ENCODE measurements at places on chromosomes 5 and 9.

DNA sequence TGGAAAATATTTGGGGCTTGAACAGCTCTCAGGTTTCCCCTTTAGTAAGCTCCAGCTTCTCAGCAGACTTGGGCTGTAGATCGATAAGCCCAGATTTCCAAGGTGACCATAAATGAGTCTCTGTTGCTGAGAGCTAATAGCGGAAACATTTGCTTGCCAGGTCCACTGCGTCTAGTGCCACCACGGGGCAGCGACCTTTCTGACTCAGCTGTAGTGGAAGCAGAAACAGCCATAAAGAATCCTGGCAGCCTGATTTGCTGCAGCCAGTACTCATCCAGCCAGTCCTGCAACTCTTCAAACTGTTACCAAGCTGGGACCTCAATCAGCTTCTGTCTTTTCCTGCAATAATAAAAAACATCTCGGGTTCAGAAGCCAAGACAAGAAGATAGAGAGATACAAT, 241.7 kb downstream of the DOCK8 start:
- no peak for DNase-seq

GRCh38 chr5:111626473-111627148, 114.3 kb upstream of the STARD4 start:
- DNase-seq, result no peak

DNA sequence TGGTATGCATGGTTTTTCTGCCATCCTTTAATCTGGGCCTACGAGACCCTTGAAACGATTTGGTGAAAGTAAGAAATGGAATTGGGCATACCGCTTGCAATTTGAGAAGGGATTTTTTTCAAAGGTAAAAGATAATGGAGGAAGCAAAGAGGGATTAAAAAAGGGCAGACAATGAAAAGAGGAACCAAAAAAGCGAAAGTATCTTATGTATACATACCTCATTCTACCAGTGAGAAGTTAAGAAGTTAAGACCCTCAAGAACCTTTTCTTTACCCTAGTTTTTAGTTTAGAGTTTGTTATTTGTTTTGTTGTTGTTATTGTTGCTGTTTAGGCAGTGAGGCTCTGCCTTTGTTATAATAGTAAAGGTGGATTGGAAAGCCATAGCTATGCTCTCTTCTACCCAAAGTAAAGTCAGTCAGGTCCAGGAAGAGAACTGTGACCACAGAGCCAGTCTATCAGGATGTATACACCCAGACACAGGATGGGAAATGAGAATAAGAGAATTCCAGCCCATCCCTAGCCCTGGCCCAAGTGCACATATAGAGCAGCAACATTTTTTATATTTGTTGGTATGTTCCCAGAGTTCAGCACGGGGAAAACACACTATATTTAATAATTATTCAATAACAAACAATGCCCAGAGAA, 166.6 kb downstream of the RFX3 start:
- no peak for DNase-seq

DNA sequence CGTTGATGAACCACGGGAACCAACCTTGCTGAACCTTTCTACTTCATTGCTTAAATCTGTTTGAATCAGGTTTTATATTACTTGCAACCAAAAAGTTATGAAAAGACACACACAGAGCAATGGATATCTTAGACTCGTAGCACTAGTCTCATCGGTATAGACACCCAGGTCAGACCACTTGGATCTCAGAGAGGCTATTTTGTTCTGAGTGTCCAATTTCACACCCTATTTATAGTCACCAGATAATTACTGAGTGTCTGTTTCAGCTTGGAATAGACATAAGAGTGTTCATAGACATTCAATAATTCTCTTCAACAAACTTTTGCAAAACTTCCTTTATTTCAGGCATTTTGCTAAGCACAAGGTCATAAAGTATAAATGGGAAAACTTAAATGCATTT, 145.4 kb upstream of the EGFLAM start:
- DNase-seq, result no peak

DNA sequence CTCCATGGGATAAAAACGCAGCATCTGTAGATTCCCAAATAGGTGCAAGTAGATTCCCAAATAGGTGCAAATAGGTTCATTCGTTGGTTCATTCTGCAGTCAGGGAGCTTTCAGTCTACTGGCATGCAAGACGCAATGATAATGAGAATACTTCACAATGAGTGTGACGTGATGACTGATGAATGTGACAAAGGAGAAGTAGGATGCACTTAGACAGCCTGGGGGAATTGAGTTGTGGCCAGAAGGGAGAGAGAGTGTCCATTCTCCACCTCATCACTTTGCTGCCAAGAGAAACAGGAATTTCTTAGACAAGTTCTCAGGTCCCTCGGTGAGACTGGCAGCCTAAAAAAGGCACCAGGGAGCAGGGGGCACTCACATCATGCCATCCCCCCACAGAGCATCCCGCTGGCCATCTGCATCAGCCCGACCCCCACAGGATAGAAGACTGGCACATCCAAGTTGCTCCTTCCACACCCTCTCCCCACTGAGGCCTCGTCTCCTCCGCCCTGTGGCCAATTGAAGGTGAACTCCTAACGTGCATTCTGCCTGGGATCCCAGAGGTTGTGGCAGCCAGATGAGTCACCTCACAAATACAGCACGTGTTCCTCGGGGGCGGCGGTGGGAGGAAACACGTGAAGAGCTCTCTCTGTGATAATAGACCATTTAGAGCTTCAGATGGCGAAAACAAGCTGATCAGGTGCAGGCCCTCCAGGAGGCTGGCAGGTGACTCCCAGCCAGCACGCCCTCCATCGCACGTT, 19.9 kb upstream of the KCNIP1 start:
- no peak for DNase-seq

DNA sequence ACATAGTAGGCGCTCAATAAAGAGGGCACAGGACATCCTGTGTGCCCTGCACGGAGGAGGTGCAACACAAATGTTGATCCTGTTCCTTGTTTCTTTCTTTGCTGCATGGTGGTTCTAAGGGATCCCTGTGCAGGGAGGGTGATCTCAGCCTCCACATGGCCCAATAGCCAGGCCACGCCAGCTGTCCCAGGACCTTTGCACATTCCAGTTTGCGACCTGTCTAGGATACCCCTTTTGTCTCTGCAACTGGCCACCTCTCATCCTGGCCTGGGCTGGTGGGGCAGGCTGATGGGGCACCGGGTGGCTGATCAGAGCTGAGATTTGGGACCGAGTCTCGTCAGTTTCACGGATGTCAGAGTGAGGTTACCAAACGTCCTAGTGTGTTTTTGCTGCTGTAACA, 79.5 kb downstream of the CFAP77 start:
- no peak for DNase-seq

DNA sequence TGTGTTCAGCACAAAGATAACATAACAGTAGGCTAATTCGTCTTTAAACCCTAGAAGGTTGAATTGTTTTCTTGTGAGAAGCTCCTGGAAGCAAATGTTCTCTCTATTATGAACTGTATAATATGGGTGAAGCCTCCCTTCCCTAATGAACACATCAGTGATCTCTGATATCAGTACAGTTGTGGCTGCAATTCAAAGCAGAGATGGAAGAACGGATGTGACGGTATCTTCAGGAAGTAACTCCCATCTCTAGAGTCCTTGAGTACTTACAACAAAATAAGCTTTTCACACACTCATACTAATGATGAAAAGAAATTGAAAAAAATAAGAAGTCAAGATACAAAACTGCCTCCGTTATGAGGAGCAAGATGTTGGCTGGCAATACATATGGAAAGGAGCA, 4.5 kb downstream of the HCN1 start:
- no peak for DNase-seq

- no peak for DNase-seq
These were observed 2.1 kb downstream of the REEP5 start for GRCh38 chr5:112919972-112920371.

GRCh38 chr5:360257-361027, 38.9 kb downstream of the AHRR start:
- DNase-seq, result no peak

- DNase-seq, result no peak
These were observed 12.3 kb downstream of the LMAN2 start for GRCh38 chr5:177339107-177339638.

DNA sequence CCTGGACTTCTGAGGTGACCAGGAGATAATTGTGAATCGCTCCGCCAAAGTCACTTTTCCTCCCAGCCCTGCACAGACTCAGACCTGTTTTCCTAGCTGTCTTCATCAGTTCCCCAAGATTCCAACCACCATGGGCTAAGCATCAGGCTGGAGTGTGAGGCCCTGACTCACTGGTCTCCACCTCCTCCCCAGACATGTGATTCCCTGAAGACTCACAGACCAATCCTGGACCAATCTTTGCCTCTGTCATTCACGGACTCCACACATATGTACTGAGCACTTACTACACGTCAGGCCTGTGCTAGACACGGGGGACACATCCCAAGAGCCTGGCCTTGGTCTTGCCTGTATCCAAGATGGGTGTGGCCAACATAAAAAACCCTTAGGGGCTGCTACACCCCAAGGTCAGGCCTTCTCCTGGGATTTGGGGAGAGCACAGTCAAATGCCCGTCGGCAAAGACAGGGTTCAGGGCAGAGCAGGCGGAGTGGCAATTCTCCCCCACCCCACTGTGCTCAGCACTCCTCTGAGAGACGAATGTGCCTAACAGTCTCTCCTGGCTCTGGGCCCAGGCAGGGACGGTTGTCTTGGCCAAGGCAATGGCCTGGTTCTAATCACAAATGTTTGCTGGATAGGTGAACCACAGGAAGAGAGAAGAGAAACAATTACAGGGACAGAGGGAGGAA, 11.9 kb downstream of the EEIG1 start:
- DNase-seq, result peak; percentile 69

DNA sequence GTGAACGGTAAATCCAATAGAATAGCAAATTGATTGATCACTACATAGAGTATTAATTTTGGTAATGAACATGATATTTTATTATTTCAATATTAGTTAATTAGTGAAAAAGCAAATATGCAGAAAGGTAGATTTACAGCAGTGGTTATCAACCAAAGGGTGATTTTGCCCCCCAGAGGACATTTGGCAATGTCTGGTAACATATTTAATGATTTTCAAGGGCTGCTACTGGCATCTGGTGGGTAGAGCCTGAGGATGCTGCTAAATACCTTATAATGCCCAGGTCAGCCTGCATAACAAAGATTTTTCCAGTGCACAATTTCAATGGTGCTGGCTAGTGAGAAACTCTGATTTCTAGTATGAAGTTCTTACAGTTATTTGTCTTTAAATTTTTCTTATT, 1313.7 kb downstream of the PTPRD start:
- DNase-seq, result no peak

DNA sequence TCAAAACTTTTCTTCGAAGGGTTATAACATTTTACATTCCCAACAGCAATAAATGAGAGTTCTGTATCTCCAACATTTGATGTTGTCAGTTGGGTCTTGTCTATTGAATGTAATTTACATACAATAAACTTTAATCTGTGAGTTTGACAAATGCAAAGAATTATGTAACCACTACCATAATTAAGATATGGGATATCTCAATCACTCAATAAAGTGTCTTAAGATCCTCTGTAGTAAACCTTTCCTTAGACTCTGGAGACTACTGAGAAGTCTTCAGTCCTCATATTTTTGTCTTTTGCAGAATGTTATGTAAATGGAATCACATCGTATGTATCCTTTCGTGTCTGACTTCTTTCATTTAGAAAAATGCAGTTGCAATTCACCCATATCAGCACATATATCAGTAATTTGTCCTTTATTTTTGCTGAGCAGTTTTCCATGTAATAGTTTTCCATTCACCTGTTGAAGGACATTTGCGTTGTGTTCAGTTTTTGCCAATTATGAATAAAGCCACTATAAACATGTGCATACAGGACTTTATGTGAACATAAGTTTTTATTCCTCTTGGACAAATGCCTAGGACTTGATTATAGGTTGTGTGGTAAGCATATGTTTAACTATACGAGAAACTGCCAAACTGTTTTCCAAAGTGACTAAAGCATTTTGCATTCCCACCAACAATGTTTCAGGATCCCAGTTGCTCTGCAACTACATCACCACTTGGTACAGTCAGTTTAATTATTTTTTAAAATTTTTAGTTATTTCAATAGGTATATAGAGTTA, 784.6 kb upstream of the ZNF608 start:
- no peak for DNase-seq

- no peak for DNase-seq
These were observed 177.9 kb downstream of the C9orf152 start for GRCh38 chr9:110029956-110030480.

GRCh38 chr5:142387024-142387682, 62.3 kb upstream of the SPRY4 start:
- no peak for DNase-seq

DNA sequence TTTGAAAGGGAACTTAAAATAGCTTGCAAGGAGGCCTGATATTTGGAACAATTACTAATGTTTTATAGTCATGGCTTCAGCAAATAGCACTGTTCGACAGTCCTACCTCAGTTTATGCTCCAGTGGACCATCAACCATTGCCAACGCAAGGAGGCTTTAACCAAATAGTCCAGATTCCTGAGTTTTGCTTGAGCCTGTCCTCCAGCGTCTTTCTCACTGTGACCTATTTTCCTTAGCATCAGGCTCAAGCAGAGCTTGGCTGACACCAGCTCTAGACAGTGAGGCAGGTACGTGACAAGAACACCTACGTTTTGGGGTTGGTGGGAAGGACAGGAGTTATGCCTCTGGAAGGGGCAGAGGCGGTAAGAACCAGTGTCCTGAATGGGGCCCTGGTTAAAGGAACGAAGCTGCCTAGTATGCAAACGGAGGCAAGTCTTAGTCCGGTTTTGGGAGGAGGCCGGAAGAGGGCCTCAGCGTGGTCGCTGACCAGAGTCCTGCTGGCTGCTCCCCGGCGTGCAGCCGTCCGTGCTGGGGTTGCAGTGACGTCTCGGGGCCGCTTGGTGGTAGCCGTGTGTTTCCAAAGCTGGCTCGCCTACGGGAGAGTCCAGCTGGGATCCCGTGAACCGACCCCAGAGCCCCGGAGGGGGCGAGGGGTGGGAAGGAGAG, 998 bp upstream of the FGF18 start:
- peak; percentile 11 for DNase-seq

- no peak for DNase-seq
These were observed 419.0 kb downstream of the PLK2 start for GRCh38 chr5:58040846-58041245.

DNA sequence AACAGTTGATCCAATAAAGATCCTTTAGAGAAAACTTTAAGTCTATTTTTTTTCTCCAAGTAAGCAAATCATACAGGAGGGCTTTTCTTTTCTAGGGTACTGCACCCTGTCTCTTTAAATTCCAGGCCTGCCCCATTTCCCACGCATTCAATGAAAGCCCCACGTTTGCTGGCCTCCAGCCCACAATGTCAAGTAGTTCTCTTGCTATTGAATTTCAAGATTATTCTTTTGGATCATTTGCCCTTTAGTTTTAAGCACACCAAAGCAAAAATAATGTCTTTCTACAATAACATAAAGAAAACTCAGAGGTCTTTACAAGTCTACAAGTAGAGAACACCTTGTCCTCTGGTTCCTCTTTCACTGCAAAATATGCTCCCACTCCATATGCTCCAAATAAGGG, 15.6 kb downstream of the MLLT3 start:
- DNase-seq, result no peak

DNA sequence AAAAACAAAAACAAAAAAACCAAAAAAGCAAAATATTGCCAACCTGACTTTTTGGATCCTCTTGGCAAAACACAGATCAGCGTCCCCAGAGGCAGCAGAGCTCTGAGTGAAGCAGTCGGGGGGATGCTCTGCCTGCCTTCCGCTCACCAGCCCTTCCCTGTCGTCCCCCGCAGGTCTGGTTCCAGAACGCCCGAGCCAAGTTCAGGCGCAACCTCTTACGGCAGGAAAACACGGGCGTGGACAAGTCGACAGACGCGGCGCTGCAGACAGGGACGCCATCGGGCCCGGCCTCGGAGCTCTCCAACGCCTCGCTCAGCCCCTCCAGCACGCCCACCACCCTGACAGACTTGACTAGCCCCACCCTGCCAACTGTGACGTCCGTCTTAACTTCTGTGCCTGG, 20.7 kb downstream of the LHX2 start:
- DNase-seq, result no peak

GRCh38 chr5:150428106-150428876, 15.6 kb upstream of the CD74 start:
- DNase-seq, result no peak
